NCI-H2029 treated with DMSO at 0.1 percent for 48 hours (cell line): ENCODE measurements at places on chromosomes 5 and 9.

GRCh38 chr5:151718646-151719045 lies 31.9 kb upstream of the SPARC start:
- DNase-seq, result no peak

DNA sequence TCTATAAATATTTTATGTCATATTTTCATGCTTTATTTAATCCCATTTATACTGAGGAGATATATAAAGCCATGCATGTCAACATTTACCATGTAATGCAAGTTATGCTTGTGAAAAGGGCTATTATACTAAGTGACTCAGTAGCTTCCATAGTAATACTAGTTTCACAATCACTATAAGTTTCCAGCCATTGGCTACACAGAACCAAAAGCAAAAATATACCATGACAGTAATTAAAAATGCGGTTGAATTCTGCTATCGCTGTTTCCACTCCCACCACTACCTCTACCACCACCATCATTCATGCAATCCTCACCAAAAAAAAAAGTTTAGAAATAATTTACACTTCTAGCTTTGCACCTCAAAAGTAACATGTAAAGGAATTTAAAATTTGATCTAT lies 60.2 kb downstream of the MLLT3 start:
- no peak for DNase-seq

DNA sequence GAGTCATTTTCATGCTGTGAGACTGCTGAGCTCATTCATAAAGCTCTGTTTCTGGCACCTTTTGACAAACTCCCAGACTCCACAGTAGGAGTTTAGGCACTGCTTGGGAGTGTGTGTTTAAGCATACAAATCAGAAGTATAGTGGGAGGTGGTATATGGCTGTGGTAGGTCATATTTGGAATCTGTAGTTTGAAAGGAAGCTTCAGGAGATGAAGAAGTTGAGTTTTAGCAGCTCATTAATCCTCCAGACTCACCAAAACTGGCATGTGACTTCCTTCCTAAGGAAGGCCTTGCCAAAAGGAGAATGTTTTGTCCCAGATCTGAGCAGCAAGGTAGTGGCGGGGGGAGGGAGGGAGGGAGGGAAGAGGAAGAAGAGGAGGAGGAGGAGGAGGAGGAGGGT lies 52.8 kb downstream of the SAXO1 start:
- no peak for DNase-seq

DNA sequence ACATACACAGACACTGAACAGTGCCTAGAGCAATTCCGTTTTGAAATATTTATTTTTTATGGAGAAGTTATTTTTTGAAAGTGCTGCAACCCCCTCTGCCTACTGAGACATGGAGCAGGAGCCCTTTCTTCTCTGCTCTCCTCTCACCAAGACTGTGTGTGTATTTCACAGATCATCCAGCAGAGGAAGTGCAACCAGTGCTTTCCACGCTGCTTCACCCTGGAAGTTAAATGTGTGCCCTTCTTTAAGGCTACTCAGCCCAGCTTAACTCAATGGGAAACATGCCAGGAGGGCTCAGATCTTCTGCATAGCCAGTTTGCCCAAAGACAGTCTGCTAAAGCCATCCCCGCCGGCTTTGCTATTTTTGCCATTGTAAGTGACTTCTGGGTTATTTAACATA lies 606.3 kb downstream of the TLE1 start:
- no peak for DNase-seq

GRCh38 chr9:14209399-14210345 lies 104.3 kb downstream of the NFIB start:
- DNase-seq, result no peak

DNA sequence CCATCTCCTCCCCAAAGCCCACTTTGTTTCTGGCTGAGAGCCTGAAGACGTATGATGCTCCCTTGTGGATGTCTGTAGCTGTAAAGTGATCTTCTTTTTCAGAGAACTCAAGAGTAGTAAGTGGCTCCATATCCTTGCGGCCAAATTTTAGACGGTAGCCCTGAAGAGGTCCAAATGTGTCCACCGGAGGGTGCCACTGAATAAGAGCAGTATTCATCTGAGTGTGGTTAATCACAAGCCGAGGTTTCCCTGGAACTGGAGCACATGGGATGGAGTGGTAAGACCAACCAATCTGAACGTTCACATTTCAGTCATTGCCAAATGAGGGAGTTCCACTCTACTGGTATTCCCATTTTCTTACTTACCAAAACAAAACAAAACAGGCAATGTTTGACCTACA lies 686.5 kb upstream of the DMAC1 start:
- no peak for DNase-seq

DNA sequence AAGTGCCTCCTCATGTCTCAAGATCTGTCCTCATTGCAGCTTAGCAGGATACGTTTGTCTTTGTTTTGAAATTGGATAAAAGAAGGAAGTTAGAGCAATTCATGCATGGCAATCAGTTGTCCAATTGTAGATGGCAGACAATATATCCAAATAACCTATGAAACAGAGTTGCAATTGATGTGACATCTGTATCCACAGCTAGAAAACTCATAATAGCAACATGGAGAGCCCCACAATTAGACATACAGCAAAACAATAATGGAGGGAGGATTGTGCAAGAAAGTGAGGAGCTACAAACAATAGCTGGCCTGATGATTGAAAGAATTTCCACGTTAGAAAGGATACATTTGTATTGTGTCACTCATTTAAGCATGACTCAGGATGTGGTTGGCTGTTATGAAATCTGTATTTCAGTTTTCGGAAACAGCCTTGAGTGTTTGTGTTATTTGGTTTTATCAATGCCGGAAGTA lies 132.0 kb downstream of the FAM174A start:
- no peak for DNase-seq

DNA sequence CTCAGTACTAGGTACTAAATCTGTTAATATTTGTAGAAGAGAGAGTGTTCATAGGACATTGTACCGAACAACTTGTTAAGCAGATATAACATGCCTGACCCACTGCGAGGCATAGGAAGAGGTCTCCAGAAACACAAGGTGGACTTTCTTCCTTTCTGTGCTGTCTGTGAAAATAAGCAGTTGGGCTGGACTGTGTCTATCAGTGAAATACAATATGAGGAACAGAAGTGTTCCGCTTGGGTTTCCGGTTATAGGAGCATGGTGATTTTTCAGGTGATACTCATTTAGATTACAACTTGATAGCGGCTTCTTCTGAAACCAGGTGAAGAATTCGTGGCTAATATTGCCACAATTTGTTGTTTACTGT lies 60.9 kb upstream of the TLR4 start:
- DNase-seq, result peak; percentile 12

DNA sequence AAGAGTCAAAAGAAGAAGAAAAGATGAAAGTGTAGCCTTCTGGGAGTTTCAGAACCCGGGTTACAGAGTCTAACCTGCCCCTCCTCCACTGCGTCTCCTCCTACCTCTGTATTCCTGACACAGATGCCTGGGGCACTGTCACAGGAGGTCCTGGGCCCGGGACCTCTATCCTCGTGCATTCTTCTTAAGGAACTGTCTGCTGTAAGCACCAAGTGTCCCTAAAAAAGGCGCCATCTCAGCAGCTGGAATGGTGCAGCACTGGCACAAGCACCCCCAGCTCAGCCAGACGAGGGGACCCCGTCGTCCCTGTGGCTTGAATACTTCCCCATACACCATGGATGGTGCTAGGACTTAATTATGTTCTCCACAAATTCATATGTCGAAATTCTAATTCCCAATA lies 35.8 kb upstream of the MVB12B start:
- DNase-seq, result no peak

DNA sequence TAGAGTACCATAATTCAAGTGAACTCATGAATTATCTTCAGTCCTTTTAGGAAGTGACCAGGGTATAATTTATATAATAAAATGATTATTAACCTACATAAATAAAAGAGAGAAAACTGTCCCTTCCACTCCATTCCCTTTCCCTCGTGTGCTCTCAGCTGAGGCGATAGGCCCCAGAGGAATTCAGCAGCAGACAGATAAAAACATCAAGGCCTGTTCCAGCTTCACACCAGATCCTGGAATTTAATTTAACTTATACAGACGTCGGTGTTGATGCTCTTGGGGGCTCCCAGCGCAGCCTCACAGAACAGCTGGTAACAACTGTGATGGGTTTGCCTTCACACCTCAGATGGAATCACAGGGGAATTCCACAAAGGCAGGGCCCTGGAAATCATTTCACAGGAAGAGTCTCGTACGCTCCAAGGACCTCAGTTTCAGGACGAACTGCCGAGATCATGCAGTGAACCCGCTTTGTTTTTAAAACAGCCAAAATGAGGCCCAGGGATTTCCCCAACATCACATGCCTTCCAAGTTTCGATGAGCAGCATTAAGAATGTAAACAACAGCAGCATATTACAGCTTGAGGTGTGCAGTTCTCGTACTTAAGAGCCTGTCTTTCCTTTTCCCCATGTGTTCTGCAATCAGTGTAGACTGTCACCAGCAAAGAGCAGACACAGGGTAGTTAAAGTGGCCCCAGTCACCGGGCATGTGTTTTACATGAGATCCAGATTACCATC lies 73.6 kb upstream of the ALDH1B1 start:
- peak; percentile 40 for DNase-seq

- DNase-seq, result no peak
Measured at GRCh38 chr5:1413611-1414241, 31.5 kb downstream of the SLC6A3 start.

DNA sequence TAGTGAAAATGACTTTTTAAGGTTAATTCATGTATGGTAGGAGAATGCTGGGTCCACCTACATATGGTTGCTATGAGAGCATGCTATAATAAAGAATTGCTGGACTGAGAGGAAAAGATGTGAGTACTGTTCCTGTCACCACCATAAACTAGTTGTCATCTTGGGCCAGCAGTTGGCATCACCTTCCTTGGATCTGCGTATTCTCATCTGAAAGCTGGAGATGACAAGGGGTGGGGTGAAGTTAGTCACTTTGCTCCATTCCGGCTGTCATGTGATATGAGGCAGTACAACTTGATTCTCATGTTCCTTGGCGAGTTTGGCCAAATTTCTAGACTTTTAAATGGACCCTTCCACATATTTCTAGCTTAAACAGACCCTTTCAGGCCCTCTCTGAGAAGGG lies 33.3 kb downstream of the PIP5K1B start:
- DNase-seq, result no peak

GRCh38 chr5:58012102-58012501 lies 447.8 kb downstream of the PLK2 start:
- no peak for DNase-seq

DNA sequence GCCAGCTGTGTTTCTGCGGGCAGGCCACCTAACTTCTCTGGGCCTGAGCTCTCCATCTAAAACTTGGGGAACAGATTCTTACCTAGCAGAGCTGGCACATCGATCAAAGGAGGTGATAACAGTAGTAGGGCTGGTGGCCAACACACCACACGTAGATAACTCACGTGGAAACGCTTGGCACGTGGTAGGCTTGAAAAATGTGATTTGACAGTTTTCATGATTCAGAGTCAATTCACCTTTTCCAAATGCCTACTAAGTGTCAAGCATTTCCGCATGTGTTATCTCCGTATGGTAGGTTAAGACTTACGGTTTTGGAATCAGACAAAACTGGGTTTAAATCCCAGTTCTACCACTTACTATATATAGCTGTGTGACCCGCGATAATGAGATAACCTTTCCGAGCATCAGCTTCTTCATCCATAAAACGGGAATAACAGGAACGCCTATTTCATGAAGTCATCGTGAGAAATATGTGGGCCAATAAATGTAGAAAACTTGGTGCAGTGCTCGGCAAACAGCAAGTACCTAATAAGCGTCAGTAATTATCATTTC lies 25.5 kb downstream of the NDUFA8 start:
- no peak for DNase-seq

DNA sequence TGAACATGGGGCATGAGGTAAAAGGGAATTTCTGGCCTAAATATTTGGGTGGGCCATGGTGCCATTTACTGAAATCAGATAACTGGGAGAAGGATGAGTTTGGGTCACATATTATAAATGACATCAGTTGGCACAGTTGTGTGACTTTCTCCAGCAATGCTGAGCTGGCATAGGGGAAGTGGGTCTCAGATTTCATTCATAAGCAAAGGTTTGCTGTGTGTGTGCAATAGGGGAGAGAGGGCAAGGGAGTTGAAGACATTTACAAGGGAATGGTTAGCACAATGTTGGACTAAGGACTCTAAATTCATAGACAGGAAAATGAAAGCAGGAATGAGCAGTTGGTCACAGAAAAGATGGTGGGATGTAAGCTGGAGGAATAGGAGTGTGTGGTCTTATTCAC lies 47.8 kb upstream of the KLF9 start:
- DNase-seq, result no peak

- DNase-seq, result no peak
Measured at GRCh38 chr9:122106576-122106975, 13.5 kb upstream of the TTLL11 start.

DNA sequence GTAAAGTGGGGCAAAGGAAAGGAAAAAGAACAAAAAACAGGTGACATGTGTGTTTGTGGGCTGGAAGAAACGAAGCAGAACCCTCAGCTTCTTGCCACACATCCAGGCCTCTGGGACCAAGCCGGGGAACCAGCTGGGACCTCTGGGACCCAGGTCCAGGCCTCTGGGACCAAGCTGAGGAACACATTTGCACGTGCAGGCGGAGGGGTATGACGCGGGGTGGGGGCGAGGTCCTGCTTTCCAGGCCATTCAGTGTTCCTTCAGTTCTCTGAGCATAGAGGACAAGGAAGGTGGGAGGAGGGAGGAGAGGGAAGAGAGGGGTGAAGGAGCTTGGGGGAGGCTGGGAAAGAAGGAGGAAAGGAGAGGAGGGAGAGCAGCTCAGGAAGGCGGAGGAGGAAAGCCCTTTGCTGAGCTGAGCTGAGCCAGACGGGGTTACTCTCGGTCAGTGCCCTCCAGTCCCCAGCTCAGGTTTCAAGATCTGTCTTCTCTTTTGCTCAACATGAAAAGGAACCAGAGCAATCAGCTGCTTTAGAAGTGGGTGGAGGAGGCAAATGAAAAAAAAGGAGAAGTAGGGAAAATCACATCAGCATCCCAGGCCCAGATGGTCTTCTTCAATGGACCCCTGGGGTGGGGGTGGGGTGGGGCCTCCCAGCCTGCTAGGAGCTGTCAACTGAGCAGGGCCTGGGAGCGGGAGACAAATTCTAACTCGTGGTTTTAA lies 59.1 kb downstream of the ABCA1 start:
- DNase-seq, result peak; percentile 78

- no peak for DNase-seq
Measured at GRCh38 chr5:55495216-55495615, 39.5 kb downstream of the PLPP1 start.
